ENCODE measurements at places on chromosomes 1 and 21.

GRCh38 chr1:227889863-227890405, 57.8 kb downstream of the WNT9A start:
- no peak for DNase-seq

DNA sequence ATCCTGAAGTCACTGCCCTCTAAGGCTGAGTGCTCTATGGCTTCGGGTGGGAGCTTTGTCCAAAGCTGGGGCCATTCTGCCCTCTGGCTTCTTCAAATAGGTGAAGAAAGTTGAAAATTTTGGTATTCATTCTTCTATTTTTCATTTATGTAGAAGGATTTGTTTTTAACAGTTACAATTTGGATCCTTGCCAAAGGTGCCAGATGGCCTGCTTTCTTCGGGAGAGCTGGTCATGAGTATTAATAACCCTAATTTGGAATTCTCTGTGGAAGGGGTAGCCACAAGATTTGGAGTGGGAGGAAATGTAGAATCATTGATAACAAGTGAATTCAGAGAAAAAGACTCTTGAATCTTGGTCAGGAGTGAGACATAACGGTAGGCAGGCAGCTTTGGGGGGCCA, 370.4 kb upstream of the ST6GALNAC5 start:
- no peak for DNase-seq

DNA sequence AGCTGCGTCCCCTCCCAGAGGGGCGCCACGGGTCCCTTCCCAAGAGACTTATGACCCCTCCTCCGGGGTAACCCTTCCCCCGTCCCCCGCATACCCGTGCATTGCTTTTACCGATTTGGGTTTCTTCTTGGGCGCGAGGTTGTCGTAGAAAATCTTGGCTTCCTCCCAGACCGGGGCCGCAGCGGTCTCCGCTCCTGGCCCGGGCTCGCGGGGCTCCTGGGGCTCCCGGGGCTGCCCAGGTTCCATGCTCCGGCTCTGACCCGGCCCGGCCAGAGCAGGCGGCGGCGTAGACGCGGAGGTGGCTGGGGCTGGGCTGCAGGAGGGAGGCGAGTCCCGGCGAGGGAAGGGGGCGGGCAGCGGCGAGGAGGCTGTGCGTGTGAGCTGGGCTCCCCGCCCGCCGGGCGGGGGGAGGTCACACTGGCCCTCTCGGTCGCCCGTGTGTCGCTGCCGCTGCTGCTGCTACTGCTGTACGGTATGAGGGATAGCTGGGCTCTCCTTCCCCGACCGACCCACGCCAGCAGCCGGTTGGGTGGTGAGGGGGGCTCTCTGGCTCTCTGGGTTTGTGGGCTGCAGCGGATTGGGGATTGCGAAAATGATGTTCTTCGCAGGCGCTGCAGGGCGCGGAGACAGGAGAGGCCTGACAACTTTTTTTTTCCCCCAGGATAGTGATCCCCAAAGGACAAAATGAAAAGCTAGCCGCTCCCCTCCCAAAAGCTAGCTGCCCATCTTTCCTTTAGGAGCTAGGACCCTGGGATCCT, at the start of gene NT5C1A:
TSS of gene NT5C1A (minus strand) at position 315 of the 758 bp plus-strand sequence. CDS start at position 246, 69 bp downstream.
- DNase-seq = no peak

DNA sequence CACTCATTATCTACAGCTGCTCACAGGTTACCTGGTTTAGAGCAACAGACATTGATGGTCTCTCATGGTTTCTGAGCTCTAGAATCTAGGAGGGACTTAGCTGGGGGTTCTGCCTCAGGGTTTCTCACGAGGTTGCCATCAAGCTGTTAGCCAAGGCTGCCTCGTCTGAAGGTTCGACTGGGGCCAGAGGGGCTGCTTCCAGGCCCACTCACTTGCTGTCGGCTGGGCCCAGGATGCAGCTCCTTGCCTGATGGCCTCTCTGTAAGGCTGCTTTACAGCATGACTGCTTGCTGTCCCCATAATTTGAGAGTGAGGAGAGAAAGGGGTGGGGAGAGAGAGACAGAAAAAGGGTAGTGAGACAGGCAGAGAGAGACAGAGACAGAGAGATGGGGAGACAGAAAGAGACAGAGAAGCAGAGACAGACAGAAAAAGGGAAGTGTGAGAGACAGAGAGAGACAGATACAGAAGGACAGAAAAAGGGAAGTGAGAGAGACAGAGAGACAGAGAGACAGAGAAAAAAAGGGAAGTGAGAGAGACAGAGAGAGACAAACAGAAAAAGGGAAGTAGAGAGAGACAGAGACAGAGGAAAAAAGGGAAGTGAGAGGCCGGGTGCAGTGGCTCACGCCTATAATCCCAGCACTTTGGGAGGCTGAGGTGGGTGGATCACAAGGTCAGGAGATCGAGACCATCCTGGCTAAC, 106.8 kb upstream of the C1orf174 start:
- DNase-seq = no peak

DNA sequence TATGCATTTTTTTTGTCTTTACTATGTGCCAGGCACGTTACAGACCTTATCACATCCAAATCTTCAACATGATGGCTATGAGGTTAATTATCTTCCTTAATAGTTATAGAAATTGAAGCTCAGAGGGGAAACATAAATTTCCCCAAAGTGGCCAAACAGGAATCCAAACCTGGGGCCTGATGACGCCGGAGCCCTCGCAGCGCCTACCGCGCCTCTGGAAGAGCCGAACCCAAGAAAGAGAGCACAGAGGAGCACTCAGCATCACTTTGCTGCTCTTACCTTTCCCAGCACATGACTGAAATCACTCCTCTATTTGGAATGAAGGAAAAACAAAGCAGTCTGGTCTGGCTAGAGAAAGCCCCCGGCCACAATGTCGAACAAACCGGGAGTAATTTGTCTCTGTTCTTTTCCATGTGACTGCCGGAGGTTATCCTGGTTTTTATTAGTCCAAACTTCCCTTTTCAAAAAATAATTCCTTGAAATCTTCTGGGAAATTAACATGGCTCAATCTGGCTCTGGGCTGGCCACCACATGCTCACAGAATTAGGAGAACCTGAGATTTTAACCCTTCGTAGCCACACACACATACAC, 195.5 kb downstream of the ADSS2 start:
- no peak for DNase-seq

GRCh38 chr1:1332774-1333480, 1.8 kb downstream of the TAS1R3 start:
- DNase-seq = no peak

DNA sequence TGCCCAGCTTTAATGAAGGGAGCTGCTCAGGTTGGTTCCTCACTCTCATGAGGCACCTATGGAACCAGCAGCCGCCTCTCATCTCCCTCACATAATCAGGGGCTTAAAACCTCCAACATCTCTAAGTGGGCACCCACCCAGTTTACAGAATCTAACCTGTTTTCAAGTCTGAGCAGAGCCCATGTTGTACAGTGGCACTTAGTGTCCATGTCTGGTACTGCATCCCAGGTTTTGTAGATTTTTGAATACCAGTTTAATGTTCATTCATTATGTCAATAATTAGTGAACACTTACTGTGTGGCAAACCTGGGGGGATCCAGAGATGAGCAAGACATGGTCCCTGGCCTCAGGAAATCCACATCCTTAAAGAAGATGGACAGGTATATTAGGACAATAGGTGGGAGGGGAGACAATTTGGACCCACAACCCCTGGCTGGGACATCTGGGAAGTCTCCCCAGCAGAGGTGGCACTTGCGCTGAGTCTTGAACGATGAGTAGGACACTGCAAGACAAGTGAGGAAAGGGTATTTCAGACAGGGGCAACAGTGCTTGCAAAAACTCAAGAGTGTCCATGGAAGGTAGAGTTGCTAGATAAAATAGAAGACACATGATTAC, 83.3 kb downstream of the LACTBL1 start:
- DNase-seq = no peak

- DNase-seq = no peak
These were observed 203.3 kb downstream of the LMX1A start for GRCh38 chr1:165153182-165153581.

DNA sequence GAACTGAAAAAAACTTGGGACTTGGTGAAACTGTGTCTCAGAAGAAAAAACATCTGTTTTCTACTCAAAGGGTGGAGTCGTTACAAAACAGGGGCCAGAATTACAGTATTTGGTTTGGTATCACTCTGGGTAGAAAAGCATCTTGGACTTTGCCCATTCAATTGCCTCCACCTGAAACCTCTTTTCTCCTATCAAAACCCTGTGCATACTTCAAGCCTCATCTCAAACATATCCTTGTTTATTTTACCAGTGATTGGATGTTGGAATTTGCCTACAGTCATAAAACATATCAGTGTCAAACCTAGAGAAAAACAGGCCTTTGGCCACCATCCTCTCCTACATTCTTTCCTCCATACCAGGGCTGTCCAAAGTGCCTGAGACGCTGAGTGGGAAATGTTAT, 281.5 kb downstream of the PLPP3 start:
- no peak for DNase-seq

- no peak for DNase-seq
These were observed 44.3 kb upstream of the WNT2B start for GRCh38 chr1:112464501-112464900.

DNA sequence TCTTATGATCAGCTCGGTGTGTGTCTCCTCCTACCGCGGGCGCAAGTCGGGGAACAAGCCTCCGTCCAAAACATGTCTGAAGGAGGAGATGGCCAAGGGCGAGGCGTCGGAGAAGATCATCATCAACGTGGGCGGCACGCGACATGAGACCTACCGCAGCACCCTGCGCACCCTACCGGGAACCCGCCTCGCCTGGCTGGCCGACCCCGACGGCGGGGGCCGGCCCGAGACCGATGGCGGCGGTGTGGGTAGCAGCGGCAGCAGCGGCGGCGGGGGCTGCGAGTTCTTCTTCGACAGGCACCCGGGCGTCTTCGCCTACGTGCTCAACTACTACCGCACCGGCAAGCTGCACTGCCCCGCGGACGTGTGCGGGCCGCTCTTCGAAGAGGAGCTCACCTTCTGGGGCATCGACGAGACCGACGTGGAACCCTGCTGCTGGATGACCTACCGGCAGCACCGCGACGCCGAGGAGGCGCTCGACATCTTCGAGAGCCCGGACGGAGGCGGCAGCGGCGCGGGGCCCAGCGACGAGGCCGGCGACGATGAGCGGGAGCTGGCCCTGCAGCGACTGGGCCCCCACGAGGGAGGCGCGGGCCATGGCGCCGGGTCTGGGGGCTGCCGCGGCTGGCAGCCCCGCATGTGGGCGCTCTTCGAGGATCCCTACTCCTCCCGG, 1.5 kb downstream of the KCNC4 start:
- DNase-seq = no peak

GRCh38 chr1:60797351-60797750, 285.0 kb upstream of the NFIA start:
- DNase-seq = no peak

- no peak for DNase-seq
These were observed 278.0 kb downstream of the RGS7 start for GRCh38 chr1:241079047-241079446.

DNA sequence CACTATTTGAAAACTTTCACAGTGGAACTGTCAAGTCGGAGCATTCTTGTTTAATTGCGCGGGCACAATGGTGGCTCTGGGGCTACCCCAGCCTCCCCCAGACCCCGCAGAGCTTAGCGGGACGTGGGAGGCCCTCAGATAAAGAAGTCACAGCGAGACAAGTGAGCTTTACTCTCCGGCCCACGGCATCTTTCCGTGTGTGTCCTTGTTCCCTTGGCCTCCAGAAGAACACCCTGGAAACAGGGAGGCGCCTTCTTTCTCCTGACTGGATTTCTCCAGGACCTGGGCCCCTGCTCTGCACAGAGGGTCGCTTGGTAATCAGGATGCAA, 382.8 kb downstream of the RRAGC start:
- no peak for DNase-seq

DNA sequence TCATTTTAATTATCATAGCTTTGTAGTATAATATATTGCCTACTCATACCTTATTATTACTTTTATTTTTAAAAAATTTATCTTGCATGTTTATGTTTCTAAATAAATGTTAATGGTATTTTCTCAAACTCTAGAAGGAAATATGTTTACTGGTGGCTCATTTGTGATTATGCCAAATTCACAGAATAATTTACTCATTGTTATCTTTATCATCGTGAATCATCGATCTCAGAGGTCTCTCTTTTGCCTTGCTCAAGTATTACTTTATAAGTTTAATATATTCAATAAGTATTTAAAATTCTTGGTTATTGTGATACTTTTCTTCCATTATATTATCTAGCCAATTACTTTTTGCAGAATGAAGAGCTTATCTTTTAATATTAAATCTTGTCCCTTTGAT, 836.7 kb upstream of the ADAMTS5 start:
- DNase-seq = no peak

DNA sequence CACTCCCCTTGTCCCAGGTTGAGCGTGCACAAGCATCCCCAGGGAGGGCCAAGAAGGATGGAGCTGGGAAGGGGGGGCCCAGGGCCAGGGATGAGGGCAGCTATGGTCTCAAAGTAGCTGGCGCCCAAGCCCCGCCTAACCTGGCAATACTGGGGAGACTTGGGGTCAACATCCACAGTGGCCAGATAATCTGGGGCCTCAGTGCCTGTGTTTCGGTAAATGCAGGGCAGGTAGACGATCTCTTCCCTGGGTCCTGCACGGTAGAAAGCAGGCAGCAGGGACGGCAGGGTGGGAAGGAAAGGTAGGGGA, 3.2 kb downstream of the SELENBP1 start:
- DNase-seq = no peak

GRCh38 chr21:33207449-33208149, 22.1 kb upstream of the IFNAR2 start:
- DNase-seq = no peak
